ENCODE measurements at places on chromosomes 13 and 19.
A peak's percentile ranks its signal among the peaks of the same experiment; 100 is the strongest.

- no peak for DNase-seq
Observed at GRCh38 chr13:97567510-97568243, 133.7 kb downstream of the RAP2A start.

GRCh38 chr19:17448131-17448967 lies at the start of gene TMEM221:
TMEM221 (minus strand) TSS chr19:17448668; CDS start chr19:17448462, 206 bp downstream.
- no peak for DNase-seq

GRCh38 chr19:27776524-27776923 lies 1436.4 kb downstream of the UQCRFS1 start:
- no peak for DNase-seq

- no peak for DNase-seq
Observed at GRCh38 chr13:89457977-89458376, 1786.8 kb downstream of the SLITRK5 start.

DNA sequence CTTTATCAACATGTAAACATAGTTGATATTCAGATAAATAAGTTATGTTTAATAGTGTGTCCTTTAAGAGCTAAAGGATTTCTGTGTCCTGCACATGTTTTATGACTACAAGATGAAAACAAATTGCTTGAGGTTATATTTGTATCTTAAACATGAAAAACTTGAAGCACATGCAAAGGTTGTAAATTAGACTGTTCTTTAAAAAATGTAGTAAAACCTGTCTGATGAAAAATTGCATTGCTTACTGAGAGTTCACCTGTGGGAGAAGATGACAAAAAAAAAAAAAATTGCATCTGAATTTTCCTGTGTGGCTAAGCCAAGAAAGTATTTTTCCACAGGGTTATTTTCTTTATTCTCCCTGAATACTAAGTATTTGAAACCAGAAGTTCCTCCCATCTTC lies 25.7 kb upstream of the LMO7 start:
- DNase-seq, result no peak

GRCh38 chr13:40272776-40273139 lies 393.7 kb downstream of the FOXO1 start:
- DNase-seq, result no peak

DNA sequence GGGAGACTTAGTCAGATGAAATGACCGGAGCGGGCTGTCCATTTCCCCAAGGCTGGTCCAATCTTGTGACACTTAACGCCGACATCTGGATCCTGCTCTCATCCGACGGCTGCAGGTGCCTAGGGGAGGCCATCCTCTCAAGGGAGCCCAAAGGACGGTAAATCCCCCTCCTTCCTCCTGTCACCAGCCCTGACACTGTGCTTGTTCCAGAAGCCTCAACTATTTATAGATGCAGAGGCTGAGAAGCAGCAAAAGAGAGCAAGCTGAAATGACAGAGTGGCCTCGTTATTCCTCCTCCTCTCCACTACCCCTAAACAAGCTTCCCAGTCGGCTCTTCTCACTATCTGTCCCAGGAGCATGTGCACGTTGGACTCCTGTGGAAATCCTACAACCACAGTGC lies 533.7 kb downstream of the LIG4 start:
- DNase-seq, result no peak

- no peak for DNase-seq
Observed at GRCh38 chr13:45928176-45928575, 76.6 kb upstream of the SIAH3 start.

DNA sequence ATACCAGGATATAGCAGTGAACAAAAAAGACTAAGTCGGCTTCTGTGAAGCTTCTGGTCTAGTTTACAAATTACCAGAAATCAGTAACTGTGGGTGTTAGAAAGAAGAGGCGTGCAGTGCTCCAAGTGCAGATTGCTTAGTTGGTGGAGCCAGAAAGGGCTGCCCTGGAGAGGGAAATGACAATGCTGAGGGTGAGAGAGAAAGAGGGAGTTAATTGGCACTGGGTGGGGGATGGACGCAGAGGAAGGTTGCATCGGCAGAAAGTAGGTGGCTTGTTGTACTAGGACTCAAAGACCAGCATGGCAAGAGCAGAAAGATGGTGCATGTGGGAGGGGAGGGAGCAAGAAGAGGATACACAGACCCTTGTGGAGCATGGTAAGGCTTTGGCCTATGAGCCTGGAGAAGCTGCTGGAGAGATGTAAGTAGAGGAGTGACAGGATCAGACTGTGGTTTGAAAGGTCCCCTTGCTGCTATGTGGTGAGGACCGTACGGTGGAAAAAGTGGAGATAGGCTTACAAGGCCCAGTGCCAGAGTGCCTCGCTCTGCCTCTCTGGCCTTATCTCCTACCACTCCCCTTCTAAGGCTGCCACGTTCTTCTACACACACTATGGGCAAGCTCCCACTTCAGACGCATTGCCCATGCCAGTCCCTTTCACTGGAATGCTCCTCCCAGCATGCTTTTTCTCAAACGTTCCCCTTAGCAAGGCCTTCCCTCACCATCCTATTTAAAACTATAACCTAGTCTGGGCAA lies 13.5 kb downstream of the SMG9 start:
- no peak for DNase-seq

DNA sequence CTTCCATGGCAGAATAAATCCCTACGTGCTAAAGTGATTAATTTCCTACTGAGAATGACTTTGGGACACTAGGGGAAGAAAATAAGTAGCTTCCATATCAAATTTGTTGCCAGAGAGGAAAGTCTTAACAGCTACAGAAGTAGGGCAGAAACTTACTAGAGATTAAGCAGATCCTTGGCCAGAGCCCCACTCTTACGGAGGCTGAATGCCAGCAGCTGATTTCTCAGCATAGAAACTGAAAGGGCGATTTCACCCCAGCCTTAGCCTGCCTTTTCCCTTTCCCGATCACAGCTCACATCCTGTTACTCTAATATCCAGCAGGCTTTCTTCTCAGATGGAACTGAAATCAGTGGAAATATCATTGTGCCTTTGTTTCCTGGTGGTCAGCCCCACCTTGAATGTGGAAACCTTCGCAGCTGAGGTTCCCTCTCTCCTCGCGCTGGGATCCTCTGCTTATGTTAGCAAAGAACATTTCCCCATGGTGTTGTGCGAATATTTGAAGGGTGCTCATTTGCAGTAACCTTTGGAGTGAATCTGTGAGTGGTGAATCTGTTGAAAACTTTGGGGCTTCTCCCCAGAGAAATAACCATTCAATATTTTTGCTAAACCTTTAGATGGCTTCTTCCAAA lies 8.4 kb downstream of the FAM124A start:
- DNase-seq, result peak; percentile 62
